ENCODE measurements at places on chromosomes 5 and 9.

DNA sequence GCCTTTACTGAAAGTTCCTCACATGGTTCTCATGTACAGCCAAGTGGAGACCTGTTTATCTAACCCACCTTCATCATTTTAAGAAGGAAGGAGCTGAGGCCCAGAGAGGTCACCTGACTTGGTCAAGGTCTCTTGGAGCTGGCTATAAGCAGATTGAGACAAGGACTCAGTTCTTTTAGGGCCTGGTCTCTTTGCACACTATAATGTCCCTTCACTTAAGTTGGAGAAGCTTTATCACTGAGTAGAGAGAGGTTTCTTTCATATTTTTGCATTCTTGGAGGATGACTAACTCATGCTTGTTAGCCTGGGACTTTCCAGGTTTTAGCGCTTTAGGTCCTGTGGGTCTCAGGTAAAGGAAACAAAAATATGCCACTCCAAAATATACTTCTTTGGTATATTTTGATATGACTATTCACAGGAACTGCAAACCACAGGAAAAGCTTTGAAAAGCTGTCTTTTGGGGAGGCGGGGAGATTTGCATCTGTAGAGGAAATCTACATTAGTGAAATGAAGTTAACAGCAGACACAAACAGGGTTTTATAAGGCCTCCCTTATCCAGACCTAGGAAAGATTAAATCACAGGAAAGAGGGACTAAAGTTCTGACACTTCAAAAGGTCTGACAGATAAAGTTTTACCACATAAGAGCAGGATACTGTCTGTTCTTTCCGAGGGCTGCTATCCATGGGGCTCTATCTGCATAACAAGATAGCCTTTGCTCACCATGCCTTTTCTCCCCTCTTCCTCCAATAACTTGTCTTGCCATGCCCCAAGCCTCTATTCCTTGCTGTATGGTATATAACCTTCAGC lies 95.8 kb upstream of the ANKRD55 start:
- DNase-seq: peak; percentile 54

DNA sequence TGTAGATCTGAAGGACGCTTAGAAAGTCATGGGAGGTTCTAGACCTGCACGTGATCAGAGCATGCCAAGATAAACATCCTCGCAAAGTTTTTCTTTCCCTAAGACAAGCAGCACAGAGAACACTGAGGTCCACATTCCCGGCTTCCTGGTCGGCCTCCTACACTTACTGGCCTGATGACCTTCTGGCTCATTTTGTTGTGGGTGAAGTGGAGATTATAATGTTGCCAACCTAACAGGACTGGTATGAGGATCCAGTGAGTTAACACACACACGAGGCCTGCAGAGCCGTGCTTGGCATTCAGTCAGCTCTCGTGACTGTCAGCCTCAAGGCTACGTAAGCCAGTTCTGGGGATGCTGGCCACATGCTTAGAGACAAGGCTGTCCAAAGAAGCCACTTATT lies 186.0 kb downstream of the TENT4A start:
- DNase-seq: no peak

DNA sequence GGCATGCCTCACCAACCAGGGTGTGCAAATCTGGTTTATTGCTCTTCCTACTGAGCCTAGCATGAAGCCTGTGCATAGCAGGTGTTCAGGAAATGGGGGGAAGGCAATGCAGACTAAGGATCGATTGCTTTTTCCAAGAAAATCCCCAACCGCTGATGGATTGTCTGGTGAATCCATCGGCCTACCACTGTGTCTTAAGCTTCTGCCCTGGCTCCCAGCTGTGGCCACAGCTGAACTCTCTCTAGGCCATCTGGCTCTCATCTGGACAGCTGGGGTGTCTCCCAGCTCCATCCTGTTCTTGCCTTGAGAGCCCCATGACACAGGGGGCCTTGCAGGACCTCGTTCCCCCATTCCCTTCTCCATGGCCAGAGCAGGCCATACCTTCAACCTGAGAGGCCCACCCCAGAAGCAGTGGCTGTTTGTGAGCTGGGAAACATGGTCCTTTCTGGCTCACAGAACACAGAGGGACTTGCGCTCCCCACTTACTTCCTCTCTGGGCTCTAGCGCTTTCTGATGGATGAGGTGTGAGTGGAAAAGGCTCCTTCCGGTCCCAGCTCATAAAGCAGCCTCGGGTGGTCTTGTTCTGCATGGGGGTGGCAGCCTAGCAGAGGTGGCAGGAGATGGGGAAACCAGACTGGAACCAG lies 41.8 kb downstream of the COL27A1 start:
- no peak for DNase-seq

- no peak for DNase-seq
Measured at GRCh38 chr9:129777769-129778130, 24.9 kb upstream of the PTGES start.

GRCh38 chr5:161751265-161751664 lies 65.7 kb downstream of the GABRA6 start:
- no peak for DNase-seq

DNA sequence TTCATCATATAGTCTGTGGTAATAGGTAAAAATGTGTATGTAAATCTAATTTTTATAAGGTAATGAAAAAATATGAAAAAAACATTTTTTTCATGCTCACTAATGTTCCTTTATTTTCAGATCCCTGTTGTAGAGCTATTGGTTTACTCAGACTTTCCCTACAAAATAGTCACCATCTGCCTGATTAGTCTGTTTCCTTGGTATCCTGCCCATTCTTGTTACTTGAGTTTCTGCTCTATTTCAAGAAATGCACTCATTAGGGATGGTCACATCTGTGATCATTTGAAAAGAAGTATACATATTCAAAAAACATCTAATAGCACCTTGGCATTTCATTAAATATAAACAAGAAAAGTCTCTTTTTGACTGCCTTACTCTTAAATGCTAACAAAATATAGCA lies 21.6 kb upstream of the RASA1 start:
- no peak for DNase-seq

- DNase-seq: no peak
Measured at GRCh38 chr9:93143830-93144530, 9.9 kb upstream of the NINJ1 start.

DNA sequence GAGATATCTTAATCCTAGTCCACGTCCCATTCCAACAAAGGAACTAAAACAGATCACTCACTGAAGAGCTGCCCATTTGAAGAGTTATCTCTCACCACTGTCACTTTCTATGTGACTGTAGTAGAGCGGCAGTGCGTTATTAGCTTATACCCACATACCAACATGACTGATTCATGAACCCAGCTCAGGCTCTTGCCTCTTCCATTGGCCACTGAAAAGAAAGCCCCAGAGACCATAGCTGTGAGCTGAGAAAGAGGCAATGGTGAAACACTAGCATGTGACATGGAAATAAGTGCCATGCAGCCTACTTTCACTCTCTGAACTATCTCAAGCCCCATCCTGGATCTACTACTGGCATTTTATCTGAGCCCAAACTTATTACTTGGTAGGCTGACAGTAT lies 151.7 kb upstream of the MOCS2 start:
- DNase-seq: peak; percentile 41

DNA sequence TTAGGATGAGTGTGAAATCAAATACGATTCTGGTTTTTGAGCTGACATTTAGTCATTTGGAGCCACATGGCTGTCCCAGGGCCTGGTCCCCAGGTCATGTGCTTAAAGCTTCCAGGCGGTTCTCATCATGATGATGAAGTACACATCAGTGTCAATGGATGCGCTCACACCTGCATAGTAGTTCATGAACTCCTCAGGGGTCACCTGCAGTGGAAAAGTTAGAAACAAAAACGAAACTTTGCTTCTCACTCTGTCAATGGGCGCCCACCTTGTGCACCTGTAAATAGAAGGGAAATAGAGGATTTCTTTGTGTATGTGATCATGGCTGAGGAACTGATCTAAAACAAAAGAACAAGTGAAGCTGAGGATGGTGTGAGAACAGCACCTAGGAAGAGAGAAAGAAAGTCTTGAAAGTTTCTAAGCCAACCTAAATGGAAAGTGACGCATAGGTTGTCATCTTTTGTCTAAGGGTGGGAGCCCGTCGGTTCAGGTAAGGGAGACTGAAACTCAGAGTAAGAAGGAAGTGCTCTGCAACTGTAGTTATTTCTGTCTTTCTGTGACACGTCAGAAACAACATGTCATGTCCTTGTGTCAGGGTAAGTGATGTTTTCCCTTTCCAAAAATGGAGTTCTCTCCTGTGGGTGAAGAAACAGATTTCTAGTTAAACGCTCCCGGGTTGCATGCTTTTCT lies 33.8 kb downstream of the CAPSL start:
- no peak for DNase-seq

DNA sequence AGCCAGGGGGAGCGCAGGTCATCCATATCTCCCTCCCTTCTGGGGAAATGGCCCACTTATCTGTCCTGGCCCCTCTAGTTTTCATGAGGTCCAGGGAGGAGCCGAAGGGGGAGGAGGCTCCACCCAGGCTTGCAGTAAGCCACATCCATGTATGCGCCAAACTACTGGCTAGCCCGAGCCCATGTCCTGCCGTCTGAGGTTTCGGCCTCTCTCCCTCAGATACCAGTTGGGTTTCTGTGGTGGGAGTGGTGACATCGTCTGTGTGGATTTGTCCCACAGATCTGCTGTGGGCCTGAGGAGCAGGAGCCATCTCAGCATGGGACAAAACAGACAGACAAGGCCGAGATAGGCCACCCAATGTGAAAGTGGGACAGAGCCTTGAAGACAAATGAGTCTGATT lies 78.3 kb upstream of the ORM1 start:
- DNase-seq: no peak
